Activated CD4-positive, alpha-beta T cell treated with anti-CD3 and anti-CD28 coated beads, Interleukin-2, amount 50 U/mL, for 4 hours (primary cell): ENCODE measurements at places on chromosomes 6 and 20.

GRCh38 chr6:63261820-63262219 lies 50.6 kb downstream of the FKBP1C start:
- no peak for DNase-seq

GRCh38 chr6:52739627-52740026 lies 23.6 kb downstream of the GSTA2 start:
- no peak for DNase-seq

- peak; percentile 67 for DNase-seq
Observed at GRCh38 chr20:32252189-32252588, 25.3 kb upstream of the KIF3B start.

GRCh38 chr20:56967916-56968315 lies 298.5 kb downstream of the BMP7 start:
- no peak for DNase-seq

DNA sequence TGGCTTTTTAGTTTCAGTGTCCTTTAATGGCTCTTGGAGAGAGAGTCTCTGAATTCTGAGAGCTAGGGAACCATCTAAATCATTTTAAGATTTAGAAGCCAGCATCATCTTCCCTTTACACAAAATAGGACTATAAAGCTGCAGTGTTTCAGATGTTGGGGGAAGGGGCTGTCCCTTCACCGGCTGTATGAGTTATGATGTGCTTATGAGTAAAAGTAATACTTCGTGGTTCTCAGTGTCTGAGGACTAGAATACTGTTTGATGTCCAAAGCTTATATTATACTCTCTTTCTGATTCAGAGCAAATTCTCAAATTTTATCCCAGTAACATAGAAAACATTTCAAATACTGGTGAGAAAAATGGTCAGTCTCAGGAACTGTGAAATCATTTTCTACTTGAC lies 63.5 kb upstream of the FAM8A1 start:
- no peak for DNase-seq

DNA sequence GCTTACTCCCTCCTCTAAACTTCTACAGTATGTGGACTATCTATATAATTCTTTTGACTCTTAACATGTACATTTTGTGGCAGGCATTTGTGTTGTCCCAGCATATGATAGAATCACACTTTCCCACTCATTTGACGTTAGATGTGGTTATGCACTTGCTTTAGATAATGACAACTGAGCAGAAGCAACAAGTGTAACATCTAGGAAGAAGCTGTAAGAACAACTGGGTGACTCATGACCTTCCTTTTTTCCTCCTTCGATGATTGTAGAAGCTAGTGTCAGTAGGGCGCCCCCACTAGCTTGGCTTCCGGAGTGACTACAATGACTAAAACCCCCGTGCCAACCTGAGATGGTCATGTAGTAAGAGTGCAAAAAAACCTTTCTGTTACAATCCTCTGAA lies 74.6 kb upstream of the CEP85L start:
- peak; percentile 78 for DNase-seq

DNA sequence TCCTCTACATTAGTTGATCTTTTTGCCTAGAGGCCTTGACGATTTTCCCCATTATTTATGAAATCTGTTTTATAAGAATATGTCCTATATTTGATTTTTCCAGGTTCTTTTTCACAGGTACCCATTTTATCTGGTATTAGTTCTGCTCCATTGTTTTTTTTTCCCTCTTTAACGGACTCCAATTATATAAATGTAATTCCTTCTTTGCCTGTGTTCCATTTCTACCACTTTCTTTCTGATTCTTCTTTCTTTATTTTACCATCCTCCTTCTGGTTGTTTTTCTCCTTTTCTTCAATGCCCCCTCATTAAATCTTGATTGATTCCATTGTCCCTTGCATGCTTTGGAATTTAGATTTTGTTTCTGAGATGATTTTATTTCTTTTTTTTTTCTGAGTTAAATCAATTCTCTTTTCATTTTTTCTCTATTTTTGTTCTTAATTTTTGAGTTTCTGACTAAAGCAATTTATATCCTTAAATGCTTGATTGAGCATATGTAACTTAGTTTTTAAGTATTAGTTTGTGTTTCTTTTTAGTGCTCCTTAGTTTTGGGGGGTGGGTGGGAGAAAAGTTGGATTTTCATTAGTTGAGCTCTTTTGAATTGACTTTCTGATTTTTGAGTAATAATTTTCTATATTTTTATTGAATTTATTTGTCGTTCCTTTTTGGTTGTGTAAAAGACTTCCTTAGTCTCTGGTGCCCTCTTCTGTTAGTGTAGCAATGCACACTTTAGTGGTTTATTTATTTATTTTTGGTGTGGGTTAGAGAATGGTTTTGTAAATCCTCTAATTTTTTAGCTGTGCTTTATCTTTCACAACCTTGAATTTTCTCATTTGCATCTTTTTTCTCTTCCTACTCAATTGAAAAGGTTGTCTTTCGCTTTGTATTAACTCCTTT lies 140.8 kb downstream of the FARS2 start:
- no peak for DNase-seq

DNA sequence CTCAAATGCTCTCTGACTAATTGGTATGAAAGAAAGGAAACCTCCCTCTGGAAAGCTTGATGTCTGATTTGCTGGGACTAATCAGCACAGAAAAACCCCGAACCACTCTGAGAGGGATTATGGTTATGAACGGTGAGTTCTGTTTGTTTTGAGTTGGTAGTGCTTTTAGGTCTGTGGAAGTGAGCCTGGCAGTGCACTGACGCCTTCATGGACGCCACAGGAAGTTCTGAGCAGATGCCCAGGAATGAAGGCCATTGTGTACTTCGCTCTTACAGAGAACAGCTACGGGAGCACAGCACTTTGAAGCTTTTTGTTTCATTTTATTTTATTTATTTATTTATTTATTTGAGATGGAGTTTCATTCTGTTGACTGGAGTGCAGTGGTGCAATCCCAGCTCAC lies 754.1 kb downstream of the QKI start:
- DNase-seq = no peak

GRCh38 chr20:45853484-45853883 lies 3.7 kb downstream of the ACOT8 start:
- no peak for DNase-seq

GRCh38 chr20:17871181-17871580 lies 97.4 kb downstream of the SNX5 start:
- no peak for DNase-seq

DNA sequence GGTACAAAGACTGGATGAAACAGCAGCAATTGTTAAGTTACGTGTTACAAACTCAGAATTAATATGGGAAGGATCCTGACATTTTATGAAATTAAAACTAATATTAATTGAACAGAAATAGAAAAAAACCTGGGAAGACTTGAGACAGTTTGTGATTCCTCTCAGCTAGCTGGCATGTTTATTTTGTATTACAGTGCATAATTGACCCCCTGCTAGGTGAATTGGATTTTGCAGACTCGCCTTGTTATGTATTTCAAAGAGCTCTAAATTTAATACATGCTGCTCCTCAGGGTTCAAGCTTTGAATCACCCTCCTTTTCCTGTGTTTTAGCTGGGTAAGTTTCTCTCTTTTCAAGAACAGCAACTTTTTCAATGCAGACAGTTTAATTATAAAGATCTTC lies 339.4 kb downstream of the PLCB1 start:
- DNase-seq = no peak

DNA sequence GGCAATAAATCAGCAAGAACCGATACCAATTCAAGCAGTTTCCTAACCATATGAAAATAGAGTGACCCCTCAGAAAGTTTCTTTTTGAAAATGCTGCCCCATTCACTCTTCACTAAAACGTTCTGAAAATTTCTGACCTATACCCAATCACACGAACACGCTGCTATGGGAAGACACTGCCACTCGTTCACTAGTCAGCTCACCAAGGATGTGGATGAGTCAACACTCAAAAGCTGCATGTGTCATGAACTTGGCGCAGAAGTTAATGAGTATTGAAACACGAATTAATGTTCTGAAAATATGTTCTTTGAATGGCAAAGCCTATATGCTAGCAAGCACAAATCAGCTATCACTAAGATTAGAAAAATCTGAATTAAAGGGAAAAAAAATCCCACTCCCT lies 84.2 kb downstream of the PREP start:
- no peak for DNase-seq

- DNase-seq = no peak
Observed at GRCh38 chr6:134892362-134892761, 57.5 kb downstream of the ALDH8A1 start.

DNA sequence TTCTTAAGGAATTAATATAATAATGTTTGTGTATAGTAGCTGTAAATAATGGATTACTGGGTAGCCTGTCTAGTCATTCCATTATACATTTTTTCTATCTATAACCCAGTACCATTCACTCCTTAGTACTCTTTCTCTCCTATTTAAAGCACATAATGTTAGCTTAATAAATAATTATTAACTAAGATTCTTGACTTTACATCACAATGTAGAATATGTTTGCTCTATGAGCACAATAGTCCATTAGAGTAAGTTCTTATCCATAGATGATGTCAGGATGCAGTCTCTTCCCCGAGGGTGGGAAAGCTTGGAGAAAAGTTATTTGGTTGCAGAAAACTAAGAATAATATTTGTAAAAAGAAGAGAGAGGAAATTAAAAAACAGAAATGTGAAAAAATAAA lies 226.4 kb upstream of the EYS start:
- DNase-seq = no peak

- no peak for DNase-seq
Observed at GRCh38 chr6:119497988-119498727, 148.6 kb upstream of the MAN1A1 start.

- no peak for DNase-seq
Observed at GRCh38 chr6:154363821-154364220, 7.2 kb upstream of the IPCEF1 start.

DNA sequence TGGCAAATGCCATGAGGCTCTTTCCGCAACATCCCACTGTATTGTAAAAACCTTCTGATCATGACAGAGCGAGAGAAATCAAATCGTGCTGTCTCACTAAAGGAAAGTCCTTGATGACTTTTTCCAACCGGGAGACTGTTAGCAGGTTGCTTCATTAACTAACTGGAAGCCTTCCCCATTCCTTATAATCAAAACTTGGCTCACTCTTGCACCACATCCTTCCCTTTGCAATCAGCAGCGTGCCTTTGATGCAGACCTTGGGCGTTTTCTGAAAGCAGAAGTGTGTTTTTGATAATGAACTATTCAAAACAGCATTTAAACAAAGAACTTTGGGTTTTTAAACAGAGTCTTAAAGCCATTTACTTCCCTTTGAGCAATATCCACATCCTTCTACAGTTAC lies 96.2 kb upstream of the CNR1 start:
- DNase-seq = no peak

DNA sequence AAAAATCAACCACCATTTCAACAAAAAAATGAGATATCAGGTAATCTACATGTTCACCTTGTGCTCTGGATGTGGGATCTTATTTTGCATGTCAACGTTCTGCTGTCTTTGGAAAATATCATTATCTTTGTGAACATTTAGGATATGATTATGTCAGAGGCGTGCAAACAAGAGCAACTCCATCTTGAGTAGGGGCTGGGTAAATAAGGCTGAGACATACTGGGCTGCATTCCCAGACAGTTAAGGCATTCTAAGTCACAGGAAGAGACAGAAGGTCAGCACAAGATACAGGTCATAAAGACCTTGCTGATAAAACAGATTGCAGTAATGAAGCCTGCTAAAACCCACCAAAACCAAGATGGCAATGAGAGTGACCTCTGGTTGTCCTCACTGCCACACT lies 28.8 kb upstream of the ZBTB24 start:
- no peak for DNase-seq

- no peak for DNase-seq
Observed at GRCh38 chr6:39669973-39670342, 55.2 kb downstream of the KIF6 start.

DNA sequence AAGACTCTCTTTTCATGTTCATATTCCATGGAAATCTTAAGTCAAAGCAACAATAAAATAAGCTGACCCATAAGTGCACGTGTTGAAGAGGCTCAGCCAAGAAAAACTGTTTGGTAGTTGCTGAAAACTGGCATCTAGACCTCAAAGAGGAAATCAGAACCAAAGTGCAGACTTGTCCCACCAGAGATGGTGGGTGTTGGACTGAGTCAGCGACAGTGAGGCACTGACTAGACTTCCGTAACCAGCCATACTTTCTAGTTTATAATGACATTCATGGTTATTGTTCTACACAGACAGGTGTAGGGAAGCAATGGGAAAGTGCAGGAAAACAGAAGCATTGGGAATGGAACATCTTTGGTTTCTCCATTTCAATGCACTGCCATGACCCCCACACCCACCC lies 175.7 kb upstream of the AGPAT4 start:
- no peak for DNase-seq
